Renal cortical epithelial cell (primary cell): ENCODE measurements at places on chromosomes 6 and 20. TPM values are rescaled to one million over a fixed set of nuclear protein-coding genes. Genes with fewer than 3 reads are reported as not detected.

- DNase-seq, result no peak
Observed at GRCh38 chr6:34441526-34441925, 15.7 kb upstream of the RPS10 start.

GRCh38 chr6:42340511-42340910 lies 111.2 kb downstream of the TRERF1 start:
- no peak for DNase-seq

DNA sequence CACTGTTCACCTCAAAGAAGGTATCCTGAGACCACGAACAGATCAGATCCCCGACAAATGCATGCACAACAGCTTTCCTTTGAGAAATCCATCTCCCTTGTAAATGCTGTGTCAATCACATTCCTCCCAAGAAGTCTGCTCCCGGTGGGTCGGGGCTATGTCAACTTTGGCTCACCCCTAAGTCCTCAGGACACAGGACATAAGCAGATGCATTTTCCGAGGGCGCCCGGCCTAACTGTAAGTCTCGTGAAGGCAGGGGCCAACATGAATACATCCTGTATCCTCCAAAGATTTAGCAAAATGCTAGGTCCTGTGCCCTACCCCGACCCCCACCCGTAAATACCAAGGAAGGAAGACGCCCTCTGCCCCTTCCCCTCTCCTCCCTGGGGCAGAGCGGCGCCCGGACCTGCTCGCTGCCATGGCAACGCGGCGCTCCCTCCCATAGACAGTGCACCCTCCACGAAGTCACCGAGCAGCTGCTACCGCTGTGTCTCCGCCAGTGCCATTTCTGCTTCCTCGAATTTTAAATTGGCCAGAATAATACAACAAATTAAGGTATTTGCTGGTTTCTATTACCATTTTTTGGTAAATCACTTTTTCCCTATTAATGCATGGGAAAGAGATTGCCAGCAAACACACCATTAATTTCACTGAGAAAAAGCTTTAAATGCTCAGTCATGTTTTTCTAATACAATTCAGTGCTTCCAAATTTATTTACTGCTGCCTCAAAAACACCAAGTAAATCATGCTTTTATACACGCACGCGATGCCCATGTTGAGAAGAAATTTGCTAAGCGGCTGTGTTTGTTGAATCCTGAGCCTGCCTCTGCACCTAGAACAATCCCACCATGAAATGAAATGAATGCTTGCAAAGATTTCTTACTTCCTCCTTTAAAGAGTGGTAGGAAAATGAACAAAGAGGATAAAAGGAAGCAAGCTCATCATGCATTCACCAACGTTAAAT lies 100.6 kb downstream of the PCSK2 start:
- no peak for DNase-seq

DNA sequence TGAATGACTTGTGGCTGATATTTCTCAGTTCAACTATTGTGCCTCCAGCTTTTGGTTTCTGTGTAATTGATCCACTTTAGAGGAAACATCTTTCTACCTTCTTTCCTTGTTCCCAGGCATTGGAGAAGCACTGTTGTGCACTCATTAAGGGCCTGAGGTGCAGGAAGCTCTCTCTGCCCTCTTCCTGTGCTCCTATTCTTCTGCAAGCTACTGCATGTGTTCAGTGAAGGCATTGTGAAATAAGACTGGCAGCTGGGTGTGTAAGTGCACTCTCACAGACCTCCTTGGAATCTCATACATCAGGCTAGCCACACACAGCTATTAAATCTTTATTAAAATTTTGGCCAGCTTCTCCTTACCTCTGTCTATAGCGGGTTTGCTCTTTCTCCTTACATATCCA lies 177.8 kb downstream of the OGFRL1 start:
- DNase-seq, result no peak

DNA sequence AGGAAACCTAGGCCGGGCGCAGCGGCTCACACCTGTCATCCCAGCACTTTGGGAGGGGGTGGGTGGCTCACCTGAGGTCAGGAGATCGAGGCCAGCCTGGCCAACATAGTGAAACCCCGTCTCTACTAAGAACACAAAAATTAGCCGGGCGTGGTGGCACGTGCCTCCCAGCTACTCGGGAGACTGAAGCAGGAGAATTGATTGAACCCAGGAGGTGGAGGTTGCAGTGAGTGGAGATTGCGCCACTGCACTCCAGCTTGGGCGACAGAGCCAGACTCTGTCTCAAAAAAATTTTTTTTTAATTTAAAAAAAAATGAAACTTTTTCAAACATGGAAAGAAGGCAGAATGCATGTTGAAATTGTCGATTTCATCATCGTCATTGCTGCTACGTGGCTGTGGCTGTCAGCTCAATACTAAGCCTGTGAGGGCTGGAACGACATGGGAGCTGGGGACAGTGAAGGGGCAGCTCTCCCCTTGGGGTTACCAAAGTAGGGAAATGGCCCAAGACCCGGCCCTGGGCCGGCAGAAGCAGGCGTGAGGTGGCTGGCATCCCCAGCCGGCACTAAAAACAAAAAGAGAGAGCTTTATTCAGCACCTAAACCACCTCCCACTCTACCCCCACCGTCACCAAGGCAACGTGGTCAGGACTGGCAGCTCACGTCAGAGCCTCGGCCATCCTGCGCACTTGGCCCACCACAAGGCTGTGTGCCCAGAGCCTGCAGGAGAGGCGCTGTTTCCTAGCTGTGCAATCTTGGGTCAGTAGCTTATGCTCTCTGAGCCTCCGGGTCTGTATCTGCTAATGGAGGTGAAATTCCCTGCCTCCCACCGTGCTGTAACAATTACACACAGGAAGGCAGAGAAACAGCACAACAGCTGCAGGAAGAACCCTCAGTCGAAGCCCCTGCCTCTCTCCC lies 30.8 kb downstream of the AGPAT4 start:
- no peak for DNase-seq

GRCh38 chr20:41196653-41197225 lies 59.4 kb downstream of the PLCG1 start:
- no peak for DNase-seq

DNA sequence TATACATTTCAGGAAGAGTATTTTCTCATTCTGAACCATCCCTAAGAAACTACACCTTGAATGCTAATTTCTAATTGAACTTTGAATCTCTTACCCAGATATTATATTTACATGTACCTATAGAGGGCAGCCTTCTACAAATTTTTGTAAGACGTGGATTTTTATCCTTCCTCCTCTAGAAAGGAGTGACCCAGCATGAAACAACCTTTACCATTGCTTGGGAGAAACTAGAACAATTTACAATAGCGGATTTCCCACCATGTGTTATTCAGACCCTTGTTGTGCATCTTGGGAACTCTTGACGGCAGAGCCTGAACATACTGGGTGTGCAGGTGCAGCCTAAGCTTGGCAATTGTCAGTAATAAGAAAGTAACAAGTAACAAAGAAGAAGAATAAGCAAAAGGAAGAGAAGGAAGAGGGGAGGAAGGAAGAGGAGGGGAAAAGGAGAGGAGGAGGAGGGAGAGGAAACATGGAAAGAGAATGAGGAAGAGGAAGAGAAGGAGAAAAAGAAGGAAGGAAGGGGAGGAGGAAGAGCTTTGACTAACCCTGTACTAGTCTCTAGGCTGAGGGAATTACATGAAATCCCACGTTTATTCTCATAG lies 10.8 kb upstream of the TAAR1 start:
- DNase-seq, result peak; percentile 76

DNA sequence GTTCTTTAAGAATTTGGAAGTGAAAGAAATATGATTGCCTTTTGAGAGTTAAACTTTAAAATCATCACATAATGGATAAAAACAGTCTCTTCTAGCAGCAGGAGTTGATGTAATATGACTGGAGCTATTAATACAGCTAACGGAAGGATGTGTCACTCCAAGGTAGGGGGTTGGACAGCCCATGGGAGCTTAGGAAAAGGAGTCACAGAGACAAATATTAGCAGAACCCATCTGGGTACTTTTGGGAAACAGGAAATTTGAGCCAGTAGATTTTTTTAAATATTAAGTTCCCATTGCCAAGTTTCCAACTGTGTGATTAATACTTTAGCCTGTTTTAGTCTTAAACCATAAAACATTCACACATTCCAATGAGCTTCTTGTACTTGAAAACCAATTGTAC lies 164.7 kb upstream of the RIMS1 start:
- no peak for DNase-seq

DNA sequence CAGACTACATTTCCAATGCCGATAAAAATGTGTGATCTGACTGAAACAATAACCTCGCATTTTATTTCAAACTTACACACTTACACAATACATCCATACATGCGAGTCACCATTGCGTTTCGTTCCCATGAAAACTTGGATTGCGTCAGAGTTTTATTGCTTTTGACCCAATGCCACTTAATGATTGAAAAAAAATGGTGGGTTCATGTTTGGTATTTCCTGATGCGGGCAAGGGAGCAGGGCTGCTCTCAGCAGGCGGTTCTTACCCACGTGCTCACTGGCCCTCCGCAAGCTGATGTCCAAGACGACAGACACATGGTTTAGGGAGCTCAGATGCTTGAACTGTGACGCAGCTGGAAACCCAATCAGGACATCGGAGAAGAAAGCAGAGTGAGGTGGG lies 281.0 kb upstream of the SULF2 start:
- peak; percentile 78 for DNase-seq

DNA sequence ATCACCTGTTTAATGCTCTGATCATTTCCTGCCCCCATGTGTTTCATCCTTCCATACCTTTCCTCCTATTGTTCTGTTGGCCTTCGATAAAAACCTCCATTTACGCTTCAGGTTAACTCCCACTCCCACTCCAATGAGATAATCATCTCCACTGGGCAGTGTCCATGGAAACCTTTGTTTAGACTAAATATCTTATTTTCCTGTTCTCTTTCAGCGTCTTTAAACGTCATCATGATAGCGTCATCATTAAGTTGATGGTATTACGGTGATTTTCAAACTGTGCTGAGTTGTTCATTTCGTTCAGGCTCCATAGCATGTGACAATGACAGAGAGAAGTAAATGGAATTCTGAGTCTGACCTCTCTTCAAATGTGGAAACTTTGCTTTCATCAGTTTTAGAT lies 970.5 kb upstream of the SLC35B3 start:
- peak; percentile 5 for DNase-seq

- DNase-seq, result peak; percentile 95
Observed at GRCh38 chr6:108589244-108589791, 28.6 kb downstream of the FOXO3 start.

- DNase-seq, result no peak
Observed at GRCh38 chr6:138107752-138108592, 753 bp upstream of the PERP start.

DNA sequence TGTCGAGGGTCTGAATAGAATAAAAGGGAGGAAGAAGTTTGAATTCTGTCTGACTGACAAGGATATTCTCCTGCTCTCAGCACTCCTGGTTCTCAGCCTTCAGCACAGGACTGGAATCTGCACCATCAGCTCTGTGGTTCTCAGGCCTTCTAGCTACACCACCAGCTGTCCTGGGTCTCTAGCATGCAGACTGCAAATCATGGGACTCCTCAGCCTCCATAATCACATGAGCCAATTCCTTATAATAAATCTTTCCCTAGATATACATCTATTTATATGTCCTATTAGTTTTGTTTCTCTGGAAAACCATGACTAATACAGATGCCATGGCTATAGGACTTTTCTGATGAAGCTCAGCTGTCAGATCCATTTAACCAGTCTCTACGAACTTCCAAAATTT lies 132.8 kb upstream of the ECI2 start:
- DNase-seq, result no peak

GRCh38 chr6:41781366-41781730 lies 766 bp downstream of the PRICKLE4 start:
- DNase-seq, result no peak

GRCh38 chr6:6057442-6058053 lies 50.8 kb upstream of the NRN1 start:
- peak; percentile 52 for DNase-seq

DNA sequence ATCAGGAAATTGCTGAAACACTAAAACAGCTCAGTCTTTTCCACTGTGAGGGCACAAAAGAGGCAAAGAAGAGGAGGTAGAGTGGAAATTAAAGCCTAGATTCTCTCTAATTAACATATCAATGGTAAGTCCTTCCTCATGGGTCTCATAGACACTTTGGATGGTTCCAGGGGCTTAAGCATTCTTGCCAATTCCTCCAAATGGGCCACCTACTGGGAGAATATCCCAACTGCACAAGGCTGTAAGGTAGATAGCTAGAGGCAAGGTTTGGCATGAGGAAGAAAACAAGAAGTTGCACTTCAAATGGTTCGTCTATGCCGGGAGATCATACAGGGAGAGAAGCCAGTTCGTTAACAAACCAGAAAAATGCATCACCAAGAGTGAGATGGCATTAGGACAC lies 107.6 kb upstream of the KHDRBS2 start:
- no peak for DNase-seq

Gene RAB32
- 82.4 and 277 TPM in 2 replicates for total RNA-seq

Gene DLL1
- total RNA-seq, result 0.15 and 2.1 TPM in 2 replicates

Gene WFDC5
- not detected in 2 replicates for total RNA-seq

Gene DUSP15
- 0.15 TPM in 1 of 2 replicates, not detected in the other for total RNA-seq
